Retinal pigment epithelial cell (primary cell): ENCODE measurements at places on chromosomes 5 and 9.

- no peak for DNase-seq
Measured at GRCh38 chr9:90296539-90296938, 346.1 kb downstream of the DIRAS2 start.

DNA sequence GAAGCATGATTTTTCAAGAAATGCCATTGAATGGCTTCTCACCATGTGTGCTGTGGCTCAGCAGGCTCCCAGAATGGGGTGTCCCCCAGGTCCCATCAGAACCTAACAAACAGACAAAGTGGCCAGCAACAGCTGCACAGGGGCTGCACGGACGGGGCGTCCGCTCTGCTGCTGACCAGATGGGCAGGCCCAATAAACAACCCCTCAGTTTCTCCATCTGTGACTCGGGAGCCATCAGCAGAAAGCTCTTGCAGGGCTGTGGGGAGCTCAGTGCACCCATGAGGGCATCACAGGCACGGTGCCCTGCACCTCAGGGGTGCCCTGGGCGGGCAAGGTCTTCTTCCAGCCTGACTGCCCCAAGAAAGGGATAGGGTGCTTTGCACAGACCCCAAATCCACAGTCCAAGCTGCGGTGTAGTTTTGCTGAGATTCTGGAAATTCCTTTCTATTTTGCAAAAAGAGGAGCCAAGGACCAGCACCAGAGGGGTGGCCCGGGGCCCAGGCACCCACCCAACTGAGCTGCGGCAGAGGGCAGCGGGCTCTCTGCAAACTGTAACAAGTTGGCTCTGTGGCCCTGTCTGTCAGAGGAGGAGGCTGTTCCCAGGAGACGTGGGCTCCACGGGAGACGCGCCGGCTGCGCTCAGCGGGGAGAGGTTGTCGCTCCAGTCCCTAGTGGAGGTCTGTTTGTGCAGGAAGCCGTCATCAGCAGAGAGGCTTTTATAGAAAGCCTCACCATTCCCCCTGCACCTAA is 138.7 kb upstream of the PPP1R26 start:
- no peak for DNase-seq

GRCh38 chr5:82426464-82427154 is 148.5 kb upstream of the RPS23 start:
- DNase-seq, result no peak

DNA sequence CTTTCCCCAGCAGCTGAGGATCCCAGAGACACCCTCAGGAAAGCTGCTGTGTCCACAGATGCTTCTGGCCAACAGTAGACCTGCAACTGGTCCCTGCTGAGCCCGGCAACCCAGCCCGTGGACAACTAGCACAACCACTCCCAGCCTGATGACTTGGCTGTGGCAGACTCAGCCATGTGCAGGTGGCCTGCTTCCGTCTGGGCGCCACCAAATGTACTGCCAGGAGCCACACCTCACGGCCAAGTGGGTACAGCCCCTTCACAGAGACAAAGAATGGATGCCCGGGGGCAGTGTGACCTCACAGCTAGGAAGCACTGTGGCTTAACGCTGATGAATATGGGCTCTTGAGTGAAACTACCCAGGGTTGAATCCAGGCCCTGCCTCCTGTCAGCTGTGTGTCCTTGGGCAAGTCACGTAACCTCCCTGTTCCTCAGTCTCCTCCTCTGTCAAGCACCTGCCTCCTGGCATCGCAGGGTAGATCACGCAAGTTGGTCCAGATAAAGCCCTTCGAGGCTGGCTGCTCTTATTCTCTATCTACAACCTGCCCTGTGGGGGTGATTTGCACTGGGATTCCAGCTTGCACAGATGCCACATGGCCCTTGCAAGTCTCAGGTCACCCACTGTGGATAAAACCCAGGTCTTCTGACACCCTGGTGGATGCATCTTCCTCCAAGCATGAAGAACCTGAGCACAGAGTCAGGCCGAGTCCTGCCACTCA is 225.0 kb downstream of the PBX3 start:
- no peak for DNase-seq

DNA sequence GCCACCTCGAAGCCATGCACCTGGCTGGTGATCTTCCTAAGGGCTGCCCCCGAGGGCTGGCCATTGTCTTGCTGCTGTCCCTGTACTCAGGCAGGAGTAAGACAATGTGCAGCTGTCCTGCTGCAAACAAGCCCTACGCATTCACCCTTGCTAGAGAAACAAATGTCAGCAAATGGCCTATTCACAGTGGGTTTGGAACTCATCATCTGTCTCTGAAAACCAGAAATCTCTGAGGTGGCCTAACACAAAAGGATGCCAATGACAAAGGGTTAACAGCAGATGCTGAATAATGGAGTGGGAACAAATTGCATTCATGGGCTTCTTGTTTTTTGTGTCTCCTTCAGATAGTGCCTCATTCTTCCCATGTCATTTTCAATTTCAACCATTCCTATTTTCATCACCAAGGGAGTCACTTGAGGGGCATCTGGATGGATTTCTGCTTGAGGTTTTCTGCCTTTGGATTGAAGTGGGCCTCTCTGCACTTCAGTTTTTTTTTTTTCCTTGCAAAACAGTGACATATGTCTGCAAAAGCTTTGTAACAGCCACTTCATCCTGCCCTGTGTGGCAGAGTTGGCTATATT is 261.6 kb upstream of the VLDLR start:
- no peak for DNase-seq
